NCI-H187 treated with DMSO at 0.1 percent for 48 hours (cell line): ENCODE measurements at places on chromosomes 1 and 21.

GRCh38 chr1:4137621-4138415, 237.7 kb upstream of the C1orf174 start:
- no peak for DNase-seq

- no peak for DNase-seq
Measured at GRCh38 chr1:217230412-217230811, 400.5 kb downstream of the GPATCH2 start.

DNA sequence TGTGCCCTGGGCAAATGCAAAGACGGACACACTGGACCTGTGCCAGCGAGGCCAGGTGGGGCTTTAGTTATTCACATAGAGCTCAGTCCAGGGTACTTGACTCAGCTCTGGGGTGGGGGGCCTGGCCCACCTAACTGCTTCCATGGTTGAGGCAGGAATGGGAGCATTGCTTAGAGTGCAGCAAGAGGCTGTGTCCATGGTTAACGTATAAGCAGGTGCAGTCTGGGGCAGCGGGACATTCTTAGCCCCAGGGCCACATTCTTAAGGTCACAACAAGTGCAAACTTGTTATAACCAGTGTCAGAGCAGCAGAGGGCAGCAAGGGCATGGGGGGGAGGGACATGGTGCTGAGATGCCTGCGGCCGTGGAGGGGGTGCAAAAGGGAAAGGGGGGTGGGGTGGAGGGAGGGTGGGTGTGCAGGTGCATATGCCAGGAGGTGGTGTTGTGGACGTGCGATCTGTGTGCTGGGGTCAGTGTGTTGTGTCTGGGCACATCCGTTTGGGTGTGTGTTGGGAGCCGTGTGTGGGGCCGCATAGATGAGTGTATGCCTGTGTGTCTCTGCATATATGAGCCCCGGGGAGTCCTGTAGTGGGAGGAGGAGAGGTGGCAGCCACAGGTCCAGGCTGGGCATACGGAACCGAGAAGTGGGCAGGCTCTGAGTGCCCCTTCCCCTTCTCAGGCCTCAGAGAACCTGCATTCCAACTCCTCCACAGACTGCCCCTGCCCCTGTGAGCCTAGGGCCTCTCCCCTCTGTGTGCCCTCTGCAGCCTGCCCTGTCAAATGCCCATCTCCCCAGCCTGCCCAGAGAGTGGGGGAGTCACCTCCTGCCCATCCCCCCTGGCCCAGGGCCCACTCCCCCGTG, 8.4 kb downstream of the KCNJ10 start:
- no peak for DNase-seq

DNA sequence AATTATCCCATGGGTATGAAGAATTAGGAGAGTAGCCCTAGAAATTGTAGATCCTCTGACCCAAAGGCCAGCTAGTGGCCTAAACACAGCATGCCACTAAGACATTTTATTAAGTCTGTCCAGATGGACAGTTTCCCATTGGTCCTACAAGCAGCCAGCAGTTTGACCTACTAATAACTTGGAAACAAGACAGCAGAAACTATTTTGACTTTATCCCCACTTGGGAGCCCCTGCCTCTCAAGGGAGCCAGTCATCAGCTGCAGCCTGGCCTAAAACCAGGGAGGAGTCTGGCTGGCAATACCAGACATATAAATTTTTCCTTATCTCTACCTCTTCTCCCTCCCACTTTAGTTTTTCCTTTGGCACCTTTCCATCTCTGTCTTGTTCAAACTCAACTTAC, 222.6 kb upstream of the KCTD3 start:
- DNase-seq: no peak

- DNase-seq: peak; percentile 12
Measured at GRCh38 chr1:63643926-63644325, 50.7 kb downstream of the PGM1 start.

GRCh38 chr1:10644307-10645128, 151.9 kb downstream of the CASZ1 start:
- DNase-seq: no peak
